ENCODE measurements at places on chromosomes 11 and 22.

DNA sequence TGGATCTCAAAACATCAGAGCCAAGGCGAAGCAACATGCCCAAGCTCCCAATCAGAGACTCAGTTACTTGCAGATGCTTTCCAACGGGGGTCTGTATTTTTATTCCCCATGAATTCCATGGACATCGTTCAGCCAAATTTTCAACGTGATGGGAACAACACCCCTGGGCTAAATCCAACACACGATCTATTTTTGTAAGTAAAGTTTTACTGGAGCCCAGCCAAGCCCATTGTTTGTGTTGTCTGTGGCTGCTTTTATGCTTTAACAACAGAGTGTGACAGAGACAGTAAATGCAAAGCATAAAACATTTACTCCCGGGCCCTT is 33.7 kb downstream of the SLC5A1 start:
- DNase-seq: no peak

GRCh38 chr11:30344085-30344484 is 21.2 kb downstream of the ARL14EP start:
- DNase-seq: no peak

DNA sequence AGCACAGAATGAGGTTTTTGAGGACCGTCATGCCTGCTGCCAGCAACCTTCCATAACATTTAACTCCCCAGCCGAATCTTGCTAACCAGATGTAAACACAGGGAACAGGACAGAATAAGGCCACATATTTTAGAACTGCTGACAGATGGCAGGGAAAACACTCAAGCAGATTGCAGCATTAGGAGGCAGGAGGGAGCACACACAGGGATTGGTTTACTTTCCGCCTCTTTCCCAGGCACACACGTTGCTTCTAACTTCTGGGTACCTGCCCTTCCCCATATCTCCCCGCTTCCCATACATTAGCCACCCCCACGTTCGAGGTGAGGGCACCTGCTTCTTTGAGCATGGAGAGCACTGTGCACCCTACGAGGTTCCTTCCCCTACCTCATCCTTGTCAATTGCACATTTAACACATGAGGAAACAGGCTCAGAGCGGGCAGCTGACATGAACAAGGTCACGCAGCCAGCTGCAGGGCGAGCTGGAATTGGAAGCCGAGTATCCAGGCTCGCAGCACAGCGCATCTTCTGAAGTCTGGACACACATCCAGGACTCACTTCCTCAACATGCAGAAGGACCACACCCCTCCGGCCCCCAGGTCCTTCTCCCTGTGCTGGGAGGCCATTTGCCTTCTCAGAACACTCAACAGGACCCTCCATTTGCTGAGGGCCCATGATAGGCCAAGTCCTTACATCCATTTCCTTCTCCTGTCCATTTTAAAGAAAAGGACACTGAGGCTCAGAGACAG is 18.7 kb downstream of the ASPHD2 start:
- no peak for DNase-seq

DNA sequence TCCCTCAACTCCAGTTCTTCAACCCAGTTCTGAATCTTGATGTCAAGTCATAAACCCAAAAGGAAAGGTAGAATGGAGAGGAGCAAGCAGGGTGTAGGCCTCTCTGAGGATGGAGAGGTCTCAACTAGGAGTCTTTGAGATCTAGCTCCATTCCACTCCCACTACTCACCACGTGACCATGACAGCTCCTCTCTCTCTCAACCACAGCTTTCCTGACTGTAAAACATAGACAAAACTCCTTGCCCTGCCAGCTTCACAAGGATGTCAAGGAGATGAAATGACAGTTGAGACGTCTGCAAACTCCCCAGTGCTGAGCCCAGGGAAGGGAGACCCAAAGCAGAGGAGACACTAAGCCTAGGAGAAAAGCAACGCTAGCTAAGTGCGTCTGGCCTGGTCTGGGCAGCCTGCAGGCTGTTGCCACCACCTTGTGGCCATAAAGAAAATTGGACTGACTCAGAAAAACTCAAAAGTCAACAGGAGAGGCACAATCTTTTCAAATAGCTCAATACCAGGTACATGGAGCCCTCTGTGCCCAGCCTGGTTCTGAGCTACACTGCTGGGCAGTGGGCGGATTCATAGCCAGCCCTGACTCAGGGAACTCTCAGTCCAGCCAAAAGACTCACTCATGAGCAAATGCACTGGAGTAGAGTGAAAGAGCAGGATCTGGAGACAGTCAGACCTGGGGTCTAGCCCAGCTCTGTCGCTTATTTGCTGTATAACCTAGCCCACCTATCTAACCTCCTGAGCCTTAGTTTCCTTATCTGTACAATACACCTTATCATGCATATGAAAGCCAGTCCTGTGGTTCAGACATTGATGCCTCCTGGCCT is 3.4 kb downstream of the CLPB start:
- peak; percentile 69 for DNase-seq

GRCh38 chr22:37235897-37236607 is 8.0 kb downstream of the RAC2 start:
- peak; percentile 80 for DNase-seq

DNA sequence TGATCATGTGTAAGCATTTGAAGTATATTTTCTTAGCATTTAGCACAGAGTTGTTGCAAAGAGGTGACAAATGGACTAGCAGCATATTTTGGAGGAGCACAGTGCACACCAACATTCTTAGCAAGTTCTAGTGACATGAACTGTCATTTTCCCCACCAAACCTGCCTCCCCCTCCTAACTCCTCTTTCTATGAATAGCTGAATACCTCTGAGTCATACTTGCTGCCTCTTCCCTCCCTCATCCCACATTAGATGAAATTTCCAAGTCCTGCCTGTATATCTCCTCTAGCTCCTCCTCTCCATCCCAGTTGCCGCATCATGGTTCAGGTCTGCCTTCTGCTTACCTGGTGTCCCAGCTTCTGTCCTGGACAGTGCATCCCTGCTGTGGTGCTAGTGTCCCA is 7.2 kb downstream of the OSBP2 start:
- no peak for DNase-seq

- DNase-seq: no peak
These were observed 96.3 kb downstream of the FAM76B start for GRCh38 chr11:95693298-95693697.

- DNase-seq: peak; percentile 79
These were observed 7.6 kb downstream of the OR56A1 start for GRCh38 chr11:6022956-6023355.

DNA sequence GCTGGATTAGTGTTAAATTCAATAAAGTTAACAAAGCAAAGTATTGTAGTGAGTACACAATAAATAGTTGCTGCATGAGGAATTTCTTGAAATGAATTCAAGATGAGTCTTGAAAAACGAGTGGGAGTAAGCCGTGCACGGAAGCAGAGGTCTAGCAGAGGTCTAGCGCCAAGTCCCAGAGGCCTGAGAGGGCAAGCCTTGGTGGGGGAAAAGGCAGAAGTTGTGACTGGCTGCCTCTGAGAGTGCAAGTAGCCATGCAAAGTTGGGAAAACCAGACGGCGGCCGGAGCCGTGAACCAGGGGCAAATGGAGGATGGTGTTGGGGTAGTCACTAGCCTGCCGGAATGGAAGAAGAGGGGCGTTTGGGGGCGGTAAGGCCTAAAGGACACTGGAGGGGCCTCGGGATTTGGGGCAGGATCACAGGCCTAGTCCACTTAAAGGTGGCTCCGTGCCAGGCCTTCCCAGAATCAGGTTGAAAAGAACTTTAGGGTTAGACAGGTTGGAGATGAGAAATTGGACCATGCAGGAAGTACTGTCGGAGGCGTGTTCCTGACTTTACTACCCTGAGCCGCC is 379 bp upstream of the SLC3A2 start:
- peak; percentile 81 for DNase-seq

DNA sequence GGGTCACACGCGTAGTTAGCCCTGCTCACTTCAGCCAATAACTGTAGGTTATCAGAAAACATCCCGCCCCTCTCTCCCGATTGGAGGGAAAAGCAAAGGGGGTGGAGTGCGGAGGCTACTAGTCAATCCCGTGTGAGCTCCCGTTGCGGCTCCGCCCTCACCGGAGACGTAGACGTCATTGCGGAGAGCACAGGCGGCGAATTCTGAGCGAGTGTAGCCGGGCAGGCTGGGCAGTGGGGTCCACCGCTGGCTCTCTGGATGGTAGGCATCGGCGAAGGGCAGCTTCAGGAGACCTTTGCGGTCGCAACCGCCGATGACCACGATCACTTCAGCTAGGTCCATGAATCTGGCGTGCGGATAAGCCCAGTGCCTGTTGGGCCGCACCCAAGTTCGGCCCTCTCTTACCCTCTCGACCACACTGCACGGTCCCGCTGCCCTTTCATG is 4.7 kb downstream of the KLHL35 start:
- DNase-seq: peak; percentile 77

DNA sequence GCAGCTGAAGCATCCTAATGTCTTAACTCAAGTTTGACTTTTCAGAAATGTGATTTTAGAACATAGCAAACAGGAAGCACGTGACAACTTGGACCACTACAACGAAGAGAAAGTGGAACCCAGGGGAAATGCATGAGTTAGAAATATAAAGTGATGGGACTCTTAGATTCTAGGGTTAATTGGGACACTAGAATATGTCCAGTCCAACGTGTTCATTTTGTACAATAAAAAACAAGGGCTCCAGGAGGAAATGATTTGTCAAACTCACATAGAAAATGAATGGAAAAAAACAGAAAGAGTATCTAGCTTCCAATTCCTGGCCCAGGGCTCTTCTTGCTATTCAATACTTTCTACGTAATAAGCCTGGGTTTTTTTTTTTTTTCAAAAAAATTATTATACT is 30.7 kb downstream of the TIMP3 start:
- DNase-seq: no peak

- DNase-seq: no peak
These were observed 314.4 kb downstream of the CASP12 start for GRCh38 chr11:104583857-104584256.

DNA sequence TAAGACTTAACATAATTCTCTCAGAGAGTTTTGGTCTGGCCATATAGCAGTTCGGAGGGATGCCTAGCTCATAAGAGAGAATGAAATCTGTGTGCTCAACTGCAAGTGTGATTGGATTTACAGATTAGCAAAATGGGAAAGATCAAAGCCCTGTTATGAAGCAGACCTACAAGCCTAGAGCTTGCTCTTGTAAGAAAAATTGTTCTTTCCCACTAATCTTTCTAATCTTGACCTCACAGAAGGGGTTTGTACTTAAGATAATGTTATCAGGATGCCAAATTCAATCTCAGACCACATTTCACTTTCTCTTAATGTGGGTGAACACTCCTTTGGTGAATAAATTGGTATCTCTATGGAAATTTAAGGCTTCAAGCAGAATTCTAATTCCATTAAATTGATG is 267.2 kb downstream of the RAB38 start:
- DNase-seq: no peak

DNA sequence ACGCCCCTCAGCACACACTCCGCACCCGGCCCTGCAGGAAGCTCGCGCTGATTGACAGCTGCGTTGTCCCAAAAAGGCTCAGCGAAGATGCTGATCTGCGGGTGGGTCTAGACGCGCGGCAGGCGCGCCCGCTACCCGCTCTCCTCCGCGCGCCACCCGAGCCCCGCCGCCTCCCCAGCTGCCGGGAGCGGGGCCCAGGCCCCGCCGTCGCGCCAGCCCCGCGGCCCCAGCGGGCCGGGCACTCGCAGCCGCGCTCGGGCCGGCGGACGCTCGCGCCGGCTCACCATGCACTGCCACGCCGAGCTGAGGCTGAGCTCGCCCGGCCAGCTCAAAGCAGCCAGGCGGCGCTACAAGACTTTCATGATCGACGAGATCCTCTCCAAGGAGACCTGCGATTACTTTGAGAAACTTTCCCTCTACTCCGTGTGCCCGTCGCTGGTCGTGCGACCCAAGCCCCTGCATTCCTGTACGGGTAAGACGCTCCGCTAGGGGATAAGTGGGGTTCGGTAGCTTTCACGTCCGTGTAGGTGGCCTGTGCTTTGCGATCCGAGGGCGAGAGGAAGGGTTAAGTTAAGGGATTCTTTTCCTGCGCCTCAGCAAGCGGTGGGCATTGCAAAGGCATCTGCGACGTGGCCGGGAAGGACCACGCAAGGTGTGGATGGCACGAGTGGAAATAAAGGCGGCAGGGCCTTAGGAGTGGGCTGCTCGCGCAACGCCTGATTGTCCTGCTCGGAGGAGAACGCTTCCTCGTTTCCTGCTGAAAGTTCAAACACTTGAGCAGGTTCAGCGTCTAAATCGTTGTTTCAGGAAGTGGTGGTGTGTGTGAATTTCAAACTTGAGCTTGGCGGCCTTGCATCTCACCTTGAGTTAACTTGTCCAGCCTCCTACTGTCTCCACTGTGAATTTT is at the start of gene BARX2:
TSS of gene BARX2 (plus strand) at position 98 of the 907 bp plus-strand sequence. CDS start at position 286, 188 bp downstream.
- DNase-seq: peak; percentile 13

GRCh38 chr11:60159284-60159683 is 23.6 kb downstream of the MS4A6A start:
- DNase-seq: no peak

- no peak for DNase-seq
These were observed 1069.4 kb downstream of the NTM start for GRCh38 chr11:132439711-132440255.

GRCh38 chr11:65418681-65419459 is 3.7 kb upstream of the NEAT1 start:
- peak; percentile 95 for DNase-seq

- DNase-seq: no peak
These were observed 1.0 kb downstream of the PHETA2 start for GRCh38 chr22:42074846-42075676.

GRCh38 chr11:32894149-32894827 is 1.7 kb downstream of the QSER1 start:
- peak; percentile 82 for DNase-seq

DNA sequence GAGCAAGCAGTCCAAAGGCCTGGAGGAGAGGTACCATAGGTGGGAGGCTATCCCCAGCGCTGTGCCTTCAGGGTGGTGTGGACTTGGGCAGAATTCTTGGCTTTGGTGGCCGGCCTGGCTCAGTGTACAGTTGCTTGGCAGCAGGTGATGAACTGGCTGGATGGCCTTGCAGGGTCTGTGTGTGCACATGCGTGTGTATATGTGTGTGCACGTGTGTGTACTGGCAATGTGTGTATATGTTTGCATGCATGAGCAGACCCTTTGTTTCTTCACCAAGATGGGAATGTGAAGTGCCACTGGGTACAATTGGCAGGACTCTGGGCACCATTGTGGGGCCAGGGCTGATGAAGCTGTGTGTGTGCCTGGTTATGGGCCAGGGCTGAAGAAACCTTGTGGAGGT is 53.0 kb downstream of the CEP164 start:
- DNase-seq: no peak

DNA sequence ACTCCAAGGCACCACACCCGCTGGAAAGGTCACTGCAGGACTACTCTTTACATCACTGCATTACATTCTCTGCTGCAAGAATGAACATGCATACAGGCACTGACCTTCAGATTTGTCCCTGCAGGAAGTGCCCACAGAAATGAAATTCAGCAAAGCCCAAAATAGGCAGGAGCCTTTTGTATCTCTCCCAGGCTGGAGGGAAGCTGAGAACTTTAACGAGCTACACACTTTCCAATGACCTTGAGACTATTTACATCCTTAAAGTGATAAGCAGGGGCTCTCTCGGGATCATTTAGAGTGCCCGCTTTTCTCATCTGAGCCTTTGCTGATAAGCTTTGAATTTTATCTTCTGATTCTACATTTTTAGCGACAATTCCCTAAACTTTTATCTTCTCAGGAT is 12.5 kb downstream of the FEZ1 start:
- no peak for DNase-seq

- DNase-seq: peak; percentile 57
These were observed 705 bp downstream of the CLDN5 start for GRCh38 chr22:19523240-19524169.

- no peak for DNase-seq
These were observed 564.1 kb downstream of the CNTN5 start for GRCh38 chr11:99584830-99585229.
